Activated T-helper 17 cell treated with anti-CD3 and anti-CD28 coated beads, Interleukin-2, amount 50 U/mL, for 72 hours (primary cell): ENCODE measurements at places on chromosomes 2 and 18.

DNA sequence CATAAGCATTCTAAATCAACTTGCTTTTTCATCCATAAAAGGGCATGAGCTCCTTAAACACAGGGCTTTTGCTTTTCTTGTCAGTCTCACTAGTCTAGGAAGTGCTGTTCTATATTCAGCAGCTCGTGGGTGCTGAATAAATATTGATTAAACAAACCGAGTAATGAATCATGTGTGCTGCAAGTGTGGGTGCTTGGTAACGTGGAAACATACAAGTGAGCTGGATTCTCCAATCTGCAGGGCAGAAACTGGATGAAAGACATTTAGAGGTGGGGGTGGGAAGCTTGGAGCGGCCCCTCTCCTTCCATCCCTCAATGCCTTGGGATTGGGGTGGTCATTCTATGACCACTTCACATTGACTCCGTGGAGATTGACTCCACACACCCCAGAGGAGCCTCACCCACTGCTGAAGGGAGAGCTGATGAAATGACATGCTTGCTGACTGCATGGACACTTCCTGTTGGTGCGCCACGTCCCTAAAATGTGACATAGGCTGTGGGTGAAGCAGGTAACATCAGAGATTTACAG is 114.6 kb downstream of the DOCK10 start:
- ATAC-seq, result peak; percentile 63

- peak; percentile 48 for ATAC-seq
These were observed 774 bp upstream of the FZD7 start for GRCh38 chr2:202032846-202033316.

GRCh38 chr2:1170241-1170640 is 219.6 kb downstream of the SNTG2 start:
- ATAC-seq, result no peak

DNA sequence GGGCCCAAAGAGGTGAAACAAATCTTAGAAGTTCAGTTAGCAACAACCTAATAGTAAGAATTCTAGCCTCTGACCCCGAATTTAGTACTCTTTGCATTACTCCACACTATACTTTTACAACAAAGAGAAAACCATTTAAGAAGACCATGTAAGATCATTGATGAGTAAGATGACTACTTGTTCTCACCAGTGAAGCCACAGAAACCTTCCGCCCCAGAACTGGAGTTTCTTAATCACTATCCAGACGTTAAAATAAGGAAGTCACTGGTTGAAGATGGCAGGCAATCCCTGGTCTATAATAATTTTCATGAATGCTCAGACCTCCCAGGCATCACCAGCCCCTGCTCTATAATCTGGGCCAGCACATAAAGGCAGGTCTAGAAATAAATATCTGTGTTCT is 95.0 kb downstream of the TMEM163 start:
- peak; percentile 96 for ATAC-seq

GRCh38 chr2:70608373-70608772 is 54.7 kb upstream of the TGFA start:
- no peak for ATAC-seq

GRCh38 chr2:223019987-223020717 is 31.8 kb upstream of the KCNE4 start:
- no peak for ATAC-seq

DNA sequence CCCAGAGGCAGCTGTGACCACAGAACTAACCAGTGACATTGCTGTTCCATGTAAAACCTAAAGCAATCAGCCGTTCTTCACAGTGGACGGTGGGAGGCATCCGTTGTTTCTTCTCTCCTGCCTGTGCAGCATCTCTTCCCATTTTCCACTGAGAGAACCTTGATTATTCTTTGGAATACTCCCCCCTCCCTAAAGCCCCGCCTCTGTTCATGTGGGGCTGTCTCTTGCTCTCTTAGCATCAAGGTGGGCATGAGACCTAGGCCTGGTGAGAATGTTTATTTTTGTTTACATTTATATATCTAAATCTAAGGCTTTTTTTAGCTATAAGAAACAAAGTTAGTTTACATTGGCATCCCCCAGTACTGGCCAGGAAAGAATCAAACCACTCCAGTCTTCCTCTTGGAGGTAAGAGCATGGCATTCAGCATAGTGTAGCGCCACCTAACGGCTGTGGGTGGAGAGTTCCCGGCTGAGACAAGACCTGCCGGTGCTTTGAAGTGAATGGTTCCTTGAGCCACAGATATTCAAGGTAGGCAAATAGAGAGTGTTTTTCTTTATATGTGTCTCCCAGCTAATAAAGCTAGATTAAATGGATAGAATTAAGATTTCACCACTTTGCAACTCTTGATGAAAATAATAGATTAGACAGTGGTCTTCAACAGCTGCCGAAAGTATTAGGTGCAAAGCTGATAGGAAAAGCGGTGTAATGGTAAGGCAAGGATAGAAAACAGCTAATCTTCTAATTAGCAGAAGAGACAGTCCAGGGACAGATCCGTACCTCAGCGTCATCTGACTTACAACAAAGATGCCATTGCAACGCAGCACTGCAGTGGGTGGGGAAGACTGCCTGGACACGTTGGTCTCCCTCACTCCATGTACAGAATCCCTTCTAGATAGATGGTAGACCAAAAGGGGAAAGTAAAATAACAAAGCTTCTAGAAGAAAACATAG is 219.6 kb upstream of the RAB12 start:
- ATAC-seq, result no peak

GRCh38 chr2:207332480-207333212 is 166.9 kb upstream of the KLF7 start:
- ATAC-seq, result peak; percentile 26

- ATAC-seq, result peak; percentile 93
These were observed 46.6 kb downstream of the SMAD2 start for GRCh38 chr18:47883771-47884413.

GRCh38 chr18:80201739-80202138 is 45.6 kb downstream of the PARD6G start:
- ATAC-seq, result peak; percentile 3

DNA sequence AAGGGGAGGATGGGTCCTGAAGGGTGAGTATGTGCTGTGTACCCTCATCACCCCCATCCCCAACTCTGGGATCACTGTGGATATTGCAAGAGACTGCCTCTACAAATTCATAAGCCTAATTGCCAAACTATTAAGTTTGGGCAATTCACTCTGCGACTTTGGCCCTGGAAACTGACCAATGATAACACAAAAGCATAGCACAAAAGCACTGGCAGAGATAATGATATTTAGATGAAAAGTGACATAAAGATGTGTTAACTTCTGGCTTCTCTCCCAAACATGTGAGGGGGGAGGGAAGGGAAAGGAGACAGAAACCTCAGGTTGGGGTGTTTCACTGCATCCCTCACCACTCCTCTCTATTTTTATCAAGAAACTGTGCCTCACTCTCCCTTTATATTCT is 150.3 kb downstream of the SATB2 start:
- ATAC-seq, result no peak

DNA sequence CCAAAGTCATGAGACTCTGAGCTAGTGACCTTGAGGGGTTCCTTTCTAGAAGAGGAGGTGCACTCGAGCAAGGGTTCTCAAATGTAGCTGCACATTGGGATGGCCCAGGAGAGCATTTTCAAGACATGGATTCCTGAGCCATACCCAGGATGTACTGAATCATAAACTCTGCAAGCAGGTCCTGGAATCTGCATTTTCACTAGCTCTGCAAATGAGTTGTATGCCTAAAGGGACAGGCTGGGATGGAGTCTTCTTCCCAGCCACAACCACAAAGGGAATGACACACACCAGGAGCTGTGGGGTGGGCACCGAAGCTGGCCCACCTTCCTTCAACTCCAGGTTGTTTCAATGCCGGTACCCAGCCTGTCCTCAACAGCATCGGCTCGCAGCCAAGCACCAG is 90.6 kb downstream of the GALNT14 start:
- no peak for ATAC-seq

GRCh38 chr2:20150806-20151571 is 73.9 kb downstream of the SDC1 start:
- ATAC-seq, result no peak

GRCh38 chr18:24127735-24128134 is 11.1 kb upstream of the CABYR start:
- ATAC-seq, result no peak

- ATAC-seq, result no peak
These were observed 1.7 kb upstream of the PER2 start for GRCh38 chr2:238290091-238290509.

GRCh38 chr2:232322560-232323327 is 55.8 kb upstream of the ALPP start:
- ATAC-seq, result no peak

GRCh38 chr18:23661735-23662308 is 889 bp downstream of the ANKRD29 start:
- peak; percentile 69 for ATAC-seq

DNA sequence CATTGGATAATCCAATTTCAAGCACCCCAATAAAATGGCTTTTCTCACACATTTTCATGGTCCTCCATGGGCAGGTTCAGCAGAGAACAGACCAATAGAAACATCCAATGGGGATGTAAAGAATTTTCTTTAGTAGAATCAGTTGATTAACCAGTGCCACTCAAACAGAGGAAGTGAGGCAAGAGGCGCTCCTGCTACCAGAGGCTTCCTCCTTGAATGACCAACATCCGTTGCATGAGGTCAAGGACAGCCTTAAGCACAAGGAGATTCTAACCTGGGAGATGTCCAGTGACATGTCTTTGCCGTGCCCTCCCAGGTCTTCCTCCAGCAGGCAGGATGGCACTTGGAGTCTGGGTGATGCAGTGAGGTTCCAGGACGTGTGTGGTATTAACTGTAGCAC is 146.6 kb downstream of the PIEZO2 start:
- ATAC-seq, result no peak

GRCh38 chr2:101270700-101271259 is 18.1 kb downstream of the CNOT11 start:
- ATAC-seq, result no peak

DNA sequence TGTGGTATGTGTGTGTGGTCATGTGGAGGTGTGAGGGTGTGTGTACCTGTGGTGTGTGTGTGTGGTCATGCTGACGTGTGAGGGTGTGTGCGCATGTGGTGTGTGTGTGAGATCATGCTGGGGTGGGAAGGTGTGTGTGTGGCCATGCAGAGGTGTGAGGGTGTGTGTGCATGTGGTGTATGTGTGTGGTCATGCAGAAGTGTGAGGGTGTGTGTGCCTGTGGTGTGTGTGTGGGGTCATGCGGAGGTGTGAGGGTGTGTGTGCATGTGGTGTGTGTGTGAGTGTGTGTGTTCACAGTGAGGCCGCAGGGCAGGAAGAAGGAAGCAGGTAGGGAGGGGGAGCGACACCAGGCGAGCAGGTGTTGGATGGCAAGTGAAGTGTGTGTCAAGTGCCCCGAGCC is 259.0 kb downstream of the LOXHD1 start:
- ATAC-seq, result no peak

DNA sequence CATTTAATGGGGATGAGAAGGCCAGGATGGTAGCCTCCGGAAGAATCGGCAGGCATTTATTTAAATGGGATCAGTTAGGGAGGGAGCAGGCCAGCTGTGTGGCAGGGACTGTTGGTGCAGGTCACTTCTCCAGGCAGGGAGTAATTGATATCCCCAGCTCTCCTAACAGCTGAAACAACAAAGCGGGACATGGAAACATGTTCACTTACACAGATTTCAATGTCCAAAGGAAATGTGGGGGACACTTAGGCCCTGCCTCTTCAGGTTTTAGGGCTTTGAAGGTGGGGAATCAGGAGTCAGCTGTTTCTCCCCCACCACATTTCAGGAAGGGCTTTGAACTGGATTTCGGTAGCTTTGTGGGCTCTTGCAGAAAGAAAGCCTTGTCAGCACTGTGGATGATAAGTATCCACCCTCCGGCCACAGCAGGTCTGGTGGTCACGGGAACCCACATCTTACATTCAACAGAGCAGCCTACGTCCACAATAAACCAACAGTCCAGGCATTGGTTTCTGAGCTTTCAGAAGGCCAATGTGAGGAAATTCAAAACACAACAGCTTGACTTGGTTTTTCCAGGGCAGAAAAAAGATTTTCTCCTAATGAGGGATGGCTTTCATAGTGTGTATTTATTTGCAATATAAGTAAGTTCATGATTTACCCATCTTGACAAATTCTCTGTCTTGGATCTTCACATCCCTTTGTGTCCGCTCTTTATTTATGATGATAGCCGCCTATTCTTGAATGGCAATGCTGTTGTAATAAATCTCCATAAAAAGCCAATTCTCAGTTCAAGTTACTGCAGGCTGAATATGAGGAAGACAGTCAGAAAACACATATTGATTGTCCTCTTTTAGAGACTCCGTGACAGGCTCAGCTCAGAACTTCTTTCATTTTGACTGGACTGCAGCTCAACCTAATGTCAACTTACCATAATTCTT is 96.6 kb upstream of the NRP2 start:
- no peak for ATAC-seq

GRCh38 chr18:36128907-36129299 is 237 bp downstream of the SLC39A6 start:
- ATAC-seq, result peak; percentile 5

DNA sequence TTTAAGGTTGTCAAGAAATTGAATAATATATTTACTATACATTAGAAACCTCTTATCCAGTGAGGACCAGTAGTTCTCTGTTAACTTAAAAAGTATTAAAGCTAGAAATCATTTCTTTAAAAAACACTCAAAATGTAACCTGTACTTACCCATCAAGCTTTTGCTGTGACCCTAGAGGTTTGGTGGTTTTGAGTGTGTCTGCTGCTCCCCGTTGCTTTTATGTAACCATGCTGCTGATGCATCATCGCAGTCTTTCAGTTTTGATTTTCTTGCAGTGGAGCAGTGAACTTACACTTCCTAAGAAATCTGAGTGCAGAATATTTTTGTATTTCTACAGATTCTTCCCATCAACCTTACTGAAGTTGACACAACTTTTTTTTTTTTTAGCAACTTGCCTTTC is 34.2 kb downstream of the MRPS9 start:
- peak; percentile 92 for ATAC-seq

DNA sequence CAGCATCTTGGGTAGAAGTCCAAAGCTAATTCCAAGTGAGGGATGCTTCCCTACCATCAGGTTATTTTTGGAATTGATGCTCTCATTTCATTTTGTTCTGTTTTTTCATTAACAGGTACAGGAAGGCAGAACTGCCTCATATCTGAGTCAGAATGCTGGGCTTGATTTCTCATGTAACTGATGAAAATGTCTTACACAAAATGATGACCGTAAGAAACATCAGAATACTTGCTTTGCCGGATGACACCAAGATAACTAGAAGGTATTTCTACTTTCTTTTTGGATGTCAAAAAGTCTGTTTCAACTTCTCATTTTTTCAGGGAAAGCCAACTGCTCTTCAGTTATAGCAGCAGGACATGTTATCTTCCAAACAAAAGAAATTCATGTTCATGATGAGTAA is 62.6 kb downstream of the ETAA1 start:
- no peak for ATAC-seq
